SHP77 treated with DMSO at 0.1 percent for 48 hours (cell line): ENCODE measurements at places on chromosomes 3 and 15.

DNA sequence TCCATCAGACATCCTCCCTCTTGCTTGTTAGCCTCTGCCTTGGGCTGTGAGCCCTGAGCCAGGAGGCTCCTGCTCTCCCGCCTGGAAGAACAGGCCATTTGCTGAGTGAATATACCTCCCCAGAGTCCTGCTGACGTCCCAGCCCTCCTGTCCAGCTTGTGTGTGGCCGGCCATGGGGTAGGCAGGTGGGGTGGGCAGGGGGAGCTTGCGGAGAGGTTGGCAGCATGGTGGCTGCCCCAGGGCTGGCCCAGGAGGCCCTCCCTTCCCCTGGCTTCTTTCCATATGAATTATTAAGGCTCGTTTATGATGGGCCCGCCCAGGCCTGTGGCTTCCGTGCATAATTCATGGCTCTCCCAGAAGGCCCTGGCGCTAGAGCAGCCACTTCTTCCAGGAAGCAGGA is 18.7 kb downstream of the CACNA2D2 start:
- DNase-seq = no peak

DNA sequence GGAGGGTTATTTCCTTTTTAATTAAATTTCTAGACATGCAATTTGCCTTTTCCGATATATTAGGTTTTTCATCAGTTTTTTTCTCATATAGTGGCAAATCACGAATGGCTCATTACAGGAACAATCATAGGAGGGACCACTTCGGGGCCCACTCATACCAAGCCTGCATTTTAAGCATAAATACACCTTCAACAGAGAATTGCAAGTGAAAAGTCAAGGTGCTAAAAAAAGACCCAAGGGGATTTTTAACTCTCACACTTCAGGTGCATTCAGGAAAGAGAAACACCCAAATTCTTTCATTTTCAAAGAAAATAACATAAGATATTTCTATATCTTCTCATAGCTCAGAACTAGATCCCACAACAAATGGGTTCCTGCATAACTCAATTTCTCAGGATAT is 979.6 kb upstream of the NR2F2 start:
- no peak for DNase-seq

DNA sequence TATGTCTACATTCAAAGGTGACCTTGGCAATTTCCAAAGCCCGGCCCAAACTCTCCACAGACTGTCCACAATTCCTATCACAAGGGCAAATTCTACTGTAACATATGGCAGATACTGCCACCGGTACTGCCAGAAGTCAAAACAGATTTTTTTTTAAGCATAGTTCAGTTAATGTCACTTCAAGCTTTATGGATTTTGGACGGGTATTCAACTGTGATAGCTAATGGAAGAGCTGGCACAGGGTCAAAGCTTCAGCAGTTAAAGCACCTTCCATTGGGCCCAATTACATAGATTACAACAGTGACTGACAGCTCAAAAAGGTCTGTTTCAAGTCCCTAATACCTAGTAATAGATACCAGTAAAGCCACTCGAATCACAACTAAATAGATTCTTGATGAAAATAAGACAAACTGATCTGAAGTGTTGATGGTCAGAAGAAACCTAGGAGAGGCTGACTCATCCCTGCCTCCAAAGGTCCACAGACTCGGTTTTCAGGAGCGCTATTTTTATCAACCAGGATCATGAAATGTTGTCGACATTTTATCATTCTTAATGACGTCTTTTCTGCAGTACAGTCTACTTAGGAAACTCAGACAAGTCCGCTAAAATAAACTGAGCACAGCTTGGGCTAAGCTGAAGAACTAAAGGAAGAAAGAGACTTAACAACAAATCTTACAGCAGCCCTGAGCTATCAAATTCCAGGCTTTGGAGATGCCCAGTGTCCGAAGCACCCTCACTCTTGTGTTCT is 38.7 kb downstream of the ANXA2 start:
- no peak for DNase-seq

GRCh38 chr3:111803123-111803593 is 55.9 kb upstream of the PHLDB2 start:
- no peak for DNase-seq

DNA sequence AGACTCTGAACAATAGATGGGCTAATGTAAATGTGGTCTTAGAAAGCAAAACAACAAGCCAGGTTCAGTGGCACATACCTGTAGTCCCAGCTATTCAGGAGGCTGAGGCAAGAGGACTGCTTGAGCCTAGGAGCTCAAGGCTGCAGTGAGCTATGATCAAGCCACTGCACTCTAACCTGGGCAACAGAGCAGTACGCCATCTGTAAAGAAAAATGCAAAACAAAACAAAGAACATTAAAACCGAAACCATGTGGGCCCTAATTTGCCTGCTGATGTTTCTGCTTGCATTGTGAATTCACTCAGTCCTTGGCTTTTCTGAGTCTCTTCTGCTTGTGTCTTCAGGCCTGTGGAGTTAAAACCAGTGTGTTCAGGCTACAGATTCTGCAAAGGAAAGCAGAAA is 56.7 kb downstream of the CCNL1 start:
- no peak for DNase-seq
